Chondrocyte (in vitro differentiated cells): ENCODE measurements at places on chromosomes 4 and X. TPM values are rescaled to one million over a fixed set of nuclear protein-coding genes. Genes with fewer than 3 reads are reported as not detected.

The GAGE12J gene
- total RNA-seq, result not detected in 3 replicates

The SLC10A4 gene
- 0.18 TPM in 1 of 3 replicates, not detected in the others for total RNA-seq

The F8A2 gene
- total RNA-seq, result not detected in 3 replicates

The LRIT3 gene
- 0.07 to 0.17 TPM in 2 of 3 replicates, not detected in the other for total RNA-seq

The PFKFB1 gene
- 0.25 to 0.31 TPM in 2 of 3 replicates, not detected in the other for total RNA-seq

The CLTRN gene
- total RNA-seq, result 0.20 TPM in 1 of 3 replicates, not detected in the others

The PCYT1B gene
- total RNA-seq, result 3.1 to 7.1 TPM (median 4.5 TPM) in 3 replicates

The CT45A6 gene
- total RNA-seq, result not detected in 3 replicates

The CENPVL1 gene
- total RNA-seq, result not detected in 3 replicates

The RAB40A gene
- 0.41 to 0.56 TPM (median 0.45 TPM) in 3 replicates for total RNA-seq

The PARM1 gene
- total RNA-seq, result 0.90 to 1.4 TPM (median 1.0 TPM) in 3 replicates

The ACSL1 gene
- 40.9 to 58.1 TPM (median 41.2 TPM) in 3 replicates for total RNA-seq

The TREX2 gene
- 0.80 to 1.6 TPM (median 1.6 TPM) in 3 replicates for total RNA-seq
